ENCODE measurements at places on chromosomes 4 and X. TPM values are rescaled to one million over a fixed set of nuclear protein-coding genes. Genes with fewer than 3 reads are reported as not detected.

DNA sequence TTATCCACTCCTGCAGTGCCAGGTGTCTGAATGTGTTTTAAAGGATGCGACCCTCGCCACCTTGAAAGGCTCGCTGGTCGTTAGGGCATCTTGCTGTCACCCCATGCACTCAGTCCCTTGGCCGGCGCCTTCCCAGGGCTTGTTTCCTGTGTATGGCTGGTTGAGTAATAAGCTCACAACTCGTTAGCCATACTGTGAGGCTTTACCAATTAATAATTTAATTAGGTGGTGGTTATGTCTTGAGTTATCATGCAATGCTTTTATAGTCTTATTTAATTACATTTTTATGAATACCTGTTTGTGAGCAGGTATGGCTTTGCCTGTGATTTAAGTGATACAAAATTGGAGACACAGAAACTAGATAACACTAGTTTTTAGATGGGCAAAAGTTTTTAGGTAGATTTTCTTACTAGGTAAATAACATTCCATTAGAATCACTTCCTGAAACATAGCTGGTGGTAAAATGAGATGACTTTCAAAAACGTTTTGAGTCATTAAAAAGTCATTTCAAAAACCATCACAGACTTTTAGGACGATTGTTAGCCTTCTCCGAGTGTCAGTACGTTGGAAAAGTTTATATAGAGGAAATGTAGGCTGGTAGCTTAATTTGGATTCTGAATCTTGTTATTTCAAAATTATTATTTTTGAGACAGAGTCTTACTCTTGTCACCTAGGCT is 18.2 kb downstream of the PTTG2 start:
- H3K27me3 ChIP-seq, result no peaks in the 10 kb centered on the region
- H3K4me1 ChIP-seq, result peaks cover 37% of the 10 kb centered on the region
- DNase-seq, result peak; percentile 55
- peak overlapping the region; percentile 80 for H3K4me3 ChIP-seq

DNA sequence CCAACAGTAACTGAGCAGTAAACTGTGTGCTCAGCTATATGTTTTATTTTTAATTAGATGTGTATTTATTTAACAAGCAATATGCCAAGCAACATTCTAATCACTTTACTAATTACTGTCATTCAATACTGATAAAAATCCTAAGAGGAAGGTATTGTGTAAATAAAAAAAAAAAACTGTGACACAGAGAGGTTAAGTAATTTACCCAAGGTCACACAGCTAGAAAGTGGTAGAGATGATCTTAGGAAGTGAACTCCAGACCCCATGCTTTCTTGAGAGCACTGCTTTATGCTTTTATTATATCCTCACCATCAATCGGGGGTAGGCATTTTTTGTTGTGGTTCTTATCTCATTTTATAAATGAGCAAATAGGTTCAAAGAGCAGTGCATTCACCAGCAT is 417.1 kb downstream of the RAB28 start:
- DNase-seq, result no peak
- no peak overlapping the region for H3K4me3 ChIP-seq
- no peak overlapping the region for H3K27ac ChIP-seq
- no peaks in the 10 kb centered on the region for H3K27me3 ChIP-seq

- H3K27ac ChIP-seq, result no peak overlapping the region
- DNase-seq, result no peak
- peaks cover 5% of the 10 kb centered on the region for H3K27me3 ChIP-seq
- H3K36me3 ChIP-seq, result no peaks in the 10 kb centered on the region
- no peak overlapping the region for H3K4me3 ChIP-seq
Observed at GRCh38 chrX:10178866-10179463, 22.2 kb downstream of the CLCN4 start.

DNA sequence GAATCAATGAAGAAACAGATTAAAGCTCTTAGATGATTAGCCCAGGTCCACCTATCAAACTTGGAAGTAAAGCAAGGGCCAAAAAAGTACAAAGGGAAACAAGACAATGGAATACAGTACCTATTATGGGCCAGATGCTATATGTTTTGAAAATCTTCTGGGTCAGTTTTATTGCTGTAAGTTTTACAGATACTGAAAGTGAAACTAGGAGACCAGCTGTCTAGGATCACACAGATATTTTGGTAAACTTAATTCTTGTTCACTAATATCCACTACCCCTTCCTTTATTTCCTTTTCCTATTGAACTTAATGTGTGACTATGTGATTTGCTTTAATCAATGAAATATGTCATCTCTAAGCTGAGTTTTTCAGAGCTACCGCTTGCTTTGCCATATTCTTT is 505.4 kb upstream of the PITX2 start:
- no peaks in the 10 kb centered on the region for H3K4me1 ChIP-seq
- no peaks in the 10 kb centered on the region for H3K27me3 ChIP-seq
- no peak overlapping the region for H3K27ac ChIP-seq
- no peaks in the 10 kb centered on the region for H3K36me3 ChIP-seq
- DNase-seq, result no peak

- peak overlapping the region; percentile 32 for H3K27ac ChIP-seq
- peaks cover 24% of the 10 kb centered on the region for H3K4me1 ChIP-seq
- no peaks in the 10 kb centered on the region for H3K27me3 ChIP-seq
- H3K4me3 ChIP-seq, result no peak overlapping the region
- no peak for DNase-seq
Observed at GRCh38 chr4:145786261-145786660, 106.3 kb downstream of the C4orf51 start.

Gene LGI2
- not detected for total RNA-seq

DNA sequence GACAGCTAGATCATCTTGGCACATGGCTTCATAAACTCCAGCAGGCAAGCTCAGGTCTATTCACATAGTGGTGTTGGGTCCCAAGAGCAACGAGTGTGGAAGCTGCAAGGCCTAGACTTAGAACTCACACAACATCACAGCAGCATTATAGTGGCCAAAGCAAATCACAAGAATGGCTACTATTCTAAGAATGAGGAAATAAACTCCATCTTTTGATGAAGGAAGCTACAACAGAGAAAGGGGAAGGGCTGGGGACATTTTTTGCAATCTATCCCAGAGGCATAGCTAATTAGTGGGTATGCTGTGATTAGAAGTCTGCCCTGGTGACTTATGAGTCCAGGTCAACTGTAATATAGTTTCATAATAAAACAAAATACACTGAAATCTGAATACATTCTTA is 42.9 kb upstream of the TAB3 start:
- DNase-seq, result no peak
- no peaks in the 10 kb centered on the region for H3K27me3 ChIP-seq
- H3K36me3 ChIP-seq, result no peaks in the 10 kb centered on the region
- no peak overlapping the region for H3K27ac ChIP-seq

Gene UCHL1
- total RNA-seq, result 1.5 TPM

Gene XAGE1A
- total RNA-seq, result not detected

Gene GABRB1
- total RNA-seq, result not detected

Gene FATE1
- not detected for total RNA-seq

Gene PSAPL1
- not detected for total RNA-seq

DNA sequence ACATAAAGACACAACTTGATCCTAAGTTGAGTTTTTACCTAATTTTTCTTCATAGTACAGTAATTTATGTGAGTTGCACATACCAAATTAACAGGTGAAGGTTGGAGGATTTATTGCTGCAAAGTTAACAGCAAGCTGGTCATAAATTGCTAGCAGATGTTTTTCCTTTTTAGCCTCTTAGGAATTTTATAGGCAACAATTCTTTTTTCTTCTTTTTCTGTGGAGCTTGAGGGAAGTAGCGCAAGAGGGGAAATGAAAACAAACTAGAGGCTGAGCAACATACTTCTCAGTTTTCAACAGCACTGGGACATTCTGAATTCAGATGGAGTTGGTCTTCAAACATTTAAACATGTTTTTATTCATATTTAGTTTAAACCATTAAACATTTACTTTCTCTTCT is 63.7 kb upstream of the TLR2 start:
- no peak for DNase-seq
- peak overlapping the region; percentile 4 for H3K27ac ChIP-seq
- H3K4me1 ChIP-seq, result peaks cover 33% of the 10 kb centered on the region
- peaks cover 72% of the 10 kb centered on the region for H3K36me3 ChIP-seq

DNA sequence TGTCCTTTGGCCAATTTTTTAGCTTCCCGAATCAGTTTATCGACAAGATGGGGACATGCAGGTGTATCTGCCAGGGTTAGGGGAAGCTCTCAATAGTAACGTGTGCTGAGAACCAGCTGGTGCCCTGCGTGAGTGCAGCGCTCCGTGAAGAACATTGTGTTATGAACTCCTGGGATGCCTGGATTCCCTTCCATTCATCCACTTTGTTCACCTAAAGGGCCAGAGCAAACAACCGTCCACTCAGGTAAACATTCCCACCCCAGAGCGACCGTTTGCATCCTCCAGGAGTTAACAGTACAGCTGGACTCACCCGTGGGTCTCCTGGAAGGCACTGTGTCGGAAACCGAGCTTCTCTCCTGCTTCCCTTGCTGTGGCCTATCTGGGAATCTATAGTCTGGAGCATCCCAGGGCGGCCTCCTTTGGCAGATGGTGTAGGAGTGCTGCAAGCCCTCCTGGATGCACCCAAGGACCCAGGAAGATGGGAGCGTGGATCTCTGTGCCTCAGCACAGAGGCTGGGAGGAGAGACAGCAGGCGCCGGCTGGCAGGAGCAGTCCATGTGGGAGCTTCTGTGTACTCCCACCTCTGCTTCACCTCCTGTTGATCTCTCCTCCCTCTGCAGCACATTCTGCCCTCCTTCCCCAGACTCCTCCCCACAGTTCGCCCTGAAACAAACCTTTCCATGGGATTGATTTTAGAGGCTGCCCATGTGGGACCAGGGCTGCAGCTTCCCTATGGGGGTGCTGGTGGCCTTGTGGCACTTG is 62.7 kb downstream of the SHROOM2 start:
- H3K4me1 ChIP-seq, result no peaks in the 10 kb centered on the region
- no peak for DNase-seq

GRCh38 chr4:139200506-139200905 is 23.5 kb upstream of the ELF2 start:
- H3K36me3 ChIP-seq, result no peaks in the 10 kb centered on the region
- H3K4me1 ChIP-seq, result no peaks in the 10 kb centered on the region
- no peak overlapping the region for H3K4me3 ChIP-seq
- no peak for DNase-seq

GRCh38 chrX:38878641-38879340 is 77.5 kb downstream of the MID1IP1 start:
- H3K27me3 ChIP-seq, result no peaks in the 10 kb centered on the region
- H3K4me3 ChIP-seq, result no peak overlapping the region
- DNase-seq, result no peak
- H3K36me3 ChIP-seq, result no peaks in the 10 kb centered on the region
- peaks cover 18% of the 10 kb centered on the region for H3K4me1 ChIP-seq

Gene ITGB1BP2
- total RNA-seq, result 6.2 TPM

Measured in activated CD4-positive, alpha-beta T cell treated with anti-CD3 and anti-CD28 coated beads for 36 hours (primary cell).